ENCODE measurements at places on chromosomes 7 and 10. TPM values are rescaled to one million over a fixed set of nuclear protein-coding genes. Genes with fewer than 3 reads are reported as not detected.

GSTO1 gene
- 124 TPM for total RNA-seq

NODAL gene
- total RNA-seq = not detected

NAT16 gene
- not detected for total RNA-seq

MACROH2A2 gene
- 22.9 TPM for total RNA-seq

CALCR gene
- total RNA-seq = not detected

MSMB gene
- total RNA-seq = not detected

SDK1 gene
- 7.9 TPM for total RNA-seq

ANKRD61 gene
- not detected for total RNA-seq

ELFN1 gene
- total RNA-seq = 0.62 TPM

CYP3A5 gene
- 2.0 TPM for total RNA-seq

CPEB3 gene
- total RNA-seq = 4.7 TPM

PTPN20 gene
- total RNA-seq = 4.2 TPM

PLPP4 gene
- total RNA-seq = not detected

SUN3 gene
- not detected for total RNA-seq

GRID2IP gene
- total RNA-seq = not detected

PTPRN2 gene
- 3.9 TPM for total RNA-seq

LRRC4 gene
- not detected for total RNA-seq

POT1 gene
- 32.7 TPM for total RNA-seq

OR2A12 gene
- total RNA-seq = not detected

ANKRD30A gene
- not detected for total RNA-seq

TMEM130 gene
- total RNA-seq = 0.15 TPM

SPDYE16 gene
- 0.94 TPM for total RNA-seq

ELN gene
- 316 TPM for total RNA-seq

SNCG gene
- 43.4 TPM for total RNA-seq

FGF8 gene
- total RNA-seq = not detected

GPR15LG gene
- total RNA-seq = 1.2 TPM

MPP7 gene
- total RNA-seq = 41.6 TPM

SPDYE5 gene
- total RNA-seq = not detected

GPER1 gene
- 7.1 TPM for total RNA-seq

VENTX gene
- 2.3 TPM for total RNA-seq

PRRT4 gene
- total RNA-seq = 0.40 TPM

DAGLB gene
- 9.4 TPM for total RNA-seq

All from gastroesophageal sphincter (tissue), 4 donors.